ENCODE measurements at places on chromosomes 4 and X. TPM values are rescaled to one million over a fixed set of nuclear protein-coding genes. Genes with fewer than 3 reads are reported as not detected.

GRCh38 chr4:146260521-146260920 lies 46.2 kb downstream of the REELD1 start:
- no peak for DNase-seq

GRCh38 chr4:53221832-53222480 lies 143.9 kb downstream of the SCFD2 start:
- no peak for DNase-seq

DNA sequence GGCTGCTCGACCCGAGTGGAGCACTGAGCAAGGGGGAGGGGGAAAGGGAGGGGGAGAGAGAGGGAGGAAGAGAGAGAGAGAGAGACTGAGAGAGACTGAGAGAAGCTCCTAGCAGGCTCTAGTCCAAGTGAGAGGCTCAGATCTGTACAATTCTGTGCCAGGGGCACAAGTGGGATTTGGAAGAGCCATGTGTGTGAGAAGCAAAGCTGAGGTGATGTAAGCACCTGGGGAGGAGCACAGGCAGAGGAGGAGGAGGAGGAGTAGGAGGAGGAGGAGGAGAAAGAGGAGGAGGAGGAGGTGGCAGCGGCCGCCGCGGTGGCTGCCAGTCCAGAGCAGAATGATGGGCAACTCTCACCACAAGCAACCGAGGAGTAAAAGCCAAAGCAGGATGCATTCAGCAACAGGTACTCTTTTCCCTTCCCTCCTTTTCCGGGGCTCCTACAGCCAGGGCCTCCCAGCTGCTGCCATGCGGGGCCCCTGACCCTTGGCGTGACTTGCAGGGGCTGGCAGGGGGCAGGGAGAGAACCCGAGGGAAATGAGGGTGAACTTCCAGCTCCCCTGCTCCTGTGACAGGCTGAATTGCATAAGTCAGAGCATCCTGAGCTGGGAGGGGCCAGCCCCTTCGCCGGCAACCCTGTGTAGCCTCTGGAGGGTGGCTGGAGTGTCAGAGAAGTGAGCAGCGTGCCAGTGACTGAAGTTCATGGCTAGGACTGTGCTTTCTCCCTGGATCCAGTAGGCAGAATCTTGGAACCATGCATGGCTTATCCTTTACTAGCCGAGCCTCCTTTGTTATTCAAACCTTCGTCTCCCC lies 62.2 kb downstream of the RTL5 start:
- DNase-seq: no peak

BRCC3 gene
- polyA plus RNA-seq: 11.6 TPM

Data from BJ (cell line).